ENCODE measurements at places on chromosomes 2 and 18.

GRCh38 chr2:175490360-175490791 is 308.9 kb upstream of the ATP5MC3 start:
- no peak for DNase-seq

DNA sequence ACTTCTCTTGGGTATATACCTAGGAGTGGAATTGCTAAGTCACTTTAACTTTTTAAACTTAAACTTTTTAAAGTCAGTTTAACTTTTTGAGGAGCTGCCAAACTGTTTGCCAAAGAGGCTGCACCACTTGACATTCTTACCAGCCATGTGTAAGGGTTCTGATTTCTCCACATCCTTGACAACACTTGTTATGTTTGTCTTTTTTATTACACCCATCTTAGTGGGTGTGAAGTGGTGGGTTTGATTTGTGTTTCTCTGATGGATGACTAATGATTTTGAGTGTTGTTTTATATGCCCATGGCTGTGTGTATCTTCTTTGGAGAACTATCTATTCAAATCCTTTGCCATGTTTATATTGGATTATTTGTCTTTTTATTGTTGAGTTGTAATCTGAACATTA is 13.6 kb downstream of the ASAP2 start:
- DNase-seq = no peak

GRCh38 chr2:168034616-168035015 is 212.8 kb downstream of the STK39 start:
- no peak for DNase-seq

DNA sequence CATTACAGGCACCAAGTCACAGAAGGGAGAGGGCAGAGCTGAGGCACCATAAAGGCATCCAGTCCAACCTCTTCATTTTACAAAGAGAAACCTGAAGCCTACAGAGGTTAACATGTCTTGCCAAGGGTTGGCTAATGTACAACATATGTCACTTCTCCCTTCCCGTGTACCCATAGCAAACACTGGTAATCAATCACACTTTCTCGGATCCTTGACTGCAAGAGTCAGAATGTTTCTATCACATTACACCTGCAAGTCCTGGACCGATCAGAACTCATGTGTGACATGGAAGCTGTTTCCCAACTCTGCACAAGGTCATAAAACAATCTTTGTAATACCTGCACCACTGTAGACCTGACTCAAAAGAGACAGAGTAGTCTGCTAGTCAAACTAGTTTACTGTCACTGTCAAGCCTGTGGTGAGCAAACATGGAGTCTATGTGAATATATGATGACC is 6.0 kb downstream of the ANKRD44 start:
- DNase-seq = no peak

DNA sequence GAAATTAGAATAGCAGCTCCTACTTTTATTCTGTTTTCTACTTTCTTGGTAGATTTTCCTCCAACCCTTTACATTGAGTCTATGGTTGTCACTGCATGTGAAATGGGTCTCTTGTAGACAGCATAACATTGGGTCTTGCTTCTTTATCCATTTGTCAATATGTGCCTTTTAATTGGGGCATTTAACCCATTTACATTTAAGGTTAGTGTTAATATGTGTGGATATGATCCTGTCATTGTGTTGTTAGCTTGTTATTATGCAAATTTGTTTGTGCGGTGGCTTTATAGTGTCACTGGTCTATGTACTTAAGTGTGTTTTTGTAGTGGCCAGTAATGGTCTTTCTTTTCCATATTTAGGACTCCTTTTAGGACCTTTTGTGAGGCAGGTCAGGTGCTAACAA is 276.9 kb upstream of the SPHKAP start:
- no peak for DNase-seq

- no peak for DNase-seq
Observed at GRCh38 chr2:136242100-136242499, 124.2 kb upstream of the CXCR4 start.

Data from spinal cord (tissue), 10 donors.